ENCODE measurements at places on chromosomes 3 and 15.

DNA sequence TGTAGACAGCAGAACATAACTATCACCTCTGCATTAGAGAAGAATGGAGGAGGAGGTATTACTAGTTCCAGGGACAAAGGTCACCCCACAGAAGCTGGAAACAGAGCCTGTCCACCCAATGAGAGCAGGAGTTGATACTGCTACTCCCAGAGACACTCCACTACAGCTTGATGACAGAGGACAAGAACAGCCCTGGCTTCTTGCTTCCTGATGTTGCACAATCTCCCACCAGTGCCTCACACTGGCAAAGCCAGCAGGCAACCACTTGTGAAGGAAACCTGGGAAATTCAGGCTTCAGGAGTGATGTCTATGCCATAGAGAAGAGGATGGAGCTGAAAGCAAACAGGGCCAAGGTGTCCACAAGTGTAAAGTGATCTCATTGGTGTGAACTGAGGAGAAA lies 78.0 kb upstream of the POU1F1 start:
- DNase-seq: no peak

DNA sequence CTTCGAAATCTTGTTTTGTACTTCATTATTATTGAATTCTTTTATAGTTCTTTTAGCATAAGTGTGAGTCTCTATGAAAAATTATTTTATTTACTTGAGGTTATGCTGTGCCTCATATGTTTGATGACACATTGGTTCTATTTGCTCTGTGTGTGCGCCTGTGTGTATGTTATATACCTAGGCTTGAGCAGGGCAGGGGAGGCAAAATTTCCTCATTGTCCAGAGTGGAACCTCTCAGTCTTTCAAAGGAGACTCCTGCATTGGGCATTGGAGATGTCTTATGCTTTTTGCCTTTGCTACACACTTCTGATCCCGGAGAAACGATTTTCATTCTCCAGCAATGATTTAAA lies 58.4 kb downstream of the ALCAM start:
- DNase-seq: no peak

GRCh38 chr3:41129731-41130130 lies 69.6 kb upstream of the CTNNB1 start:
- no peak for DNase-seq

GRCh38 chr3:12840591-12841148 lies 695 bp downstream of the RPL32 start:
- no peak for DNase-seq

- no peak for DNase-seq
These were observed 38.6 kb upstream of the DPPA4 start for GRCh38 chr3:109375975-109376374.
